Endothelial cell (in vitro differentiated cells): ENCODE measurements at places on chromosomes 2 and 18. TPM values are rescaled to one million over a fixed set of nuclear protein-coding genes. Genes with fewer than 3 reads are reported as not detected.

SP140 gene
- total RNA-seq, result not detected

PLEKHA3 gene
- total RNA-seq, result 20.4 TPM

GALR1 gene
- not detected for total RNA-seq

CHST9 gene
- total RNA-seq, result 4.7 TPM
